Activated CD8-positive, alpha-beta memory T cell treated with anti-CD3 and anti-CD28 coated beads for 4 hours (primary cell): ENCODE measurements at places on chromosomes 12 and 14.

GRCh38 chr14:79608446-79608845 lies 602.9 kb downstream of the DIO2 start:
- DNase-seq = no peak

DNA sequence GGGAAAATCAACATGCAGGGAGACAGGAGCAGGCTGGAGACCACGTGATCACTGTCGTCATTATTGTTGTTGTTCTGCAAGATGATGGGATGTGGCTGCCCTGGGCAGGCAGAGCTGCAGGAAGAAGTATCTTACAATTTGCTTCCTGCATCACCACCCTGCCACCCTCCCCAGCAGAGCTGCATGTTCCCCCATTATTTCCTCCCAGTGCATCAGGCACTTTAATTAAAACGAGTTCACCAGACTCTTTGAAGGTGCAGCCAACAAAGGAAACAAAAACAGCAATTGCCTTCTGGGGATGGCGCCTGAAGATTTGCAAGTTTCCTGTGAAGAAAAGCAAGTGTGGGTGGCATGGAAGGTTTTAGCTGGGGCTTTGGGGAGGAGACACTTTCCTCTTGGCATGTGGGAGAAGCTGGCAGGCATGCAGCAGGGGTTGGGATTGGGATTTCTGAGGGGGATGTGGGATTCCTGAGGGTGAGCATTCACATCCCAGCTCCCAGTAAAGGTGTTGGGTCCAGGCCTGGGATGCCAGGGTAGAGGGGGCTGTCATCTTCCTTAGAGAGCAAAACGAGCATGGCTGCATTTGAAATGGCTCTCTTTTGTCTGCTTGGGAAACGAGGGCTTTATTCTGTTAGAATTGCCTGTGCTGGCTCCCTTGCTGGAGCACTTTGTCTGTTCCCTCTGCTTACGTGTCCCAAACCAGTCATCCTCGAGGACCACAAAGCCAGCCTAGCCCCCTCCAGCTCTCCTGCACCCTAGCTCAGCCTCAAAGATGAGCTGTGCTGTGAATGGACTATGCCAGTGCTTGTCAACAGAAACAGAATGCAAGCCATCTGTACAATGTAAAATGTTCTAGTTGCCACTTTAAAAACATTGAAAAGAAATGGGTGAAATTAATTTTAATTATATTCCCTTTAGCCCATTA lies 11.5 kb upstream of the C14orf132 start:
- no peak for DNase-seq

DNA sequence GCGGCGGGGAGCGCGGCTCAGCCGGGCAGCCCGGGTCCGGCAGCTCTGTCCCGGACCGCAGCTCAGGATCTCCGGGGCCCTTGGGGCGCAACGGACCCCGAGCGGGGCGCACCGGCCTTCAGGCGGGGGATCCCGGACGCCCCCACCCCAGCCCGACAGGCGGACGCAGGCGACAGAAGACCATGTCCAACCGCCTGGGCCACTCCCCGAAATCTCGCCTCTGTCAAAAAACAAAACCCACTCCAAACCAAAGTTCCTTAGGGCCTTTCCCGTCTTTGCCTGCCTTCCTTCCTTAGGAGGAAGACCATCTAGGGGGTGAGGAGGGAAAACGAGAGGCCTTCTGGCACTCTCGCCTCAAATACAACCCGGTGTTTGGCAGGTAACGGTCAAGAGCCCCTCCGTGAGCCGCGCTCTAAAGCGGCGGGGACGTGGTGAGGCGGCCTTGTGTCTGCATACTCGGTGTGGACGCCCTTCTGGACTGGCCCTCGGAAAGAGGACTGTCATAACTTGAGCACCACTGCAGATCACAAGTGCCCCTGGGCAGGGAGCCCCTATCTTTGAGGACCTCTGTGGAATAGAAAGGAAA lies 604 bp downstream of the HCFC2 start:
- DNase-seq = no peak

GRCh38 chr14:59313144-59313651 lies 124.7 kb downstream of the DAAM1 start:
- no peak for DNase-seq

- DNase-seq = no peak
Observed at GRCh38 chr12:111773801-111774551, 7.2 kb downstream of the ALDH2 start.

DNA sequence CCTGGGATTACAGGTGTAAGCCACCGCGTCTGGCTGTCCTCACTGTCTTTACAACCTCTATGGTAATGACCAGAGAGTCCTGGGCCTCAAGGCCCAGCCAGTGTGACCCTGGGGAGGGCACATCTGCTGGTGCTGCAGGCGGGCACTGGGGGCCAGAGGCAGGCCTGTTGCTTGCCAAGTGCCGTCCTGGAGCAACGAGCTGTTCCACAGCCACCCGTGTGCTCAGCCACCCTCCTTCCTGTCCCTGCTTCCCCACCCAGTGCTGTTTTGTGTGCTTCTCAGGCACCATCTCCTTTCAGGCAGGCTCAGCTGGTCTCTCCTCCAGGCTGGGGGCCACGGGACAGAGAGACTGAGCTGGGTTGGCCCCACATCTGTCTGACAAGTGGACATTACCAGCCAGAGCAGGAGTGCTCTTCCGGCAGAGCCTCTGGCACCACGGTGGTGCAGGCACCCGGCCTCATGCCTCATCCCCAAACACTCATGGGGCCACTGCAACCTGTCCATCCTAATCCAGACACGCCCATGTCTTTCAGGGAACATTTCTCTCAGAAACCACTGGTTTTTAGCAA lies 9.0 kb downstream of the SLC25A47 start:
- DNase-seq = no peak

DNA sequence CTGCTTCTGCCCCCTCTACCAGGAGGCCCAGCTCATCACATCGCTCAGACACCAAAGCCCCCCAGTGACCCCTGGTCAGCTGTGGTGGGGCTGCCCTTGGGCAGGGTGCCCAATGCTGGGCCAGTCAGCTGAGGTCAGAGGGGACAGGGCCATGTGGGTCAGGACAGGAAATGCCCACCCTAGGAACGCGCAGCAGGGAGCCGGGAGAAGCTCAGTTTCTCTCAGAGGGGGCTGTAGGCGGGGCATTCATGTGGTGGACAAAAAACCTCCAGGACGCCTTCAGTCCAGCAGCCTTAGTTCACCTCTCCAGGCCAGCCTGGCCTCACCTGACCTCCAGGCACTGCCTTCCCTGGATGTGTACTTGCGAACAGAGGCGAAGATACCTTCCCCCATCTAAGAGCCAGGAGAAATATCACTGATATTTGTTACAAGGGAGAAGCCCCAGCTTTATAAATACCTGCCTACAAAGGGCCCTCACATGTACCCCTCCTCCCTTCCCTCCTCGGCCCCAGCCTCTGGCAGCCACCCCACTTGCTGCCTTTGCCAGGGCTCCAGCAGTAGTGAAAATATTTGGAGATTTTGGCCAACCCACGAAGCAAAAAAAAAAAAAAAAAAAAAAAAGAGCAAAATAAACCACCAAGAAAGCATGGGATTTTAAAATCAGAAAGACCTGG lies 41.9 kb upstream of the PLEKHG6 start:
- no peak for DNase-seq

- no peak for DNase-seq
Observed at GRCh38 chr14:94880106-94880505, 110.2 kb upstream of the GSC start.

DNA sequence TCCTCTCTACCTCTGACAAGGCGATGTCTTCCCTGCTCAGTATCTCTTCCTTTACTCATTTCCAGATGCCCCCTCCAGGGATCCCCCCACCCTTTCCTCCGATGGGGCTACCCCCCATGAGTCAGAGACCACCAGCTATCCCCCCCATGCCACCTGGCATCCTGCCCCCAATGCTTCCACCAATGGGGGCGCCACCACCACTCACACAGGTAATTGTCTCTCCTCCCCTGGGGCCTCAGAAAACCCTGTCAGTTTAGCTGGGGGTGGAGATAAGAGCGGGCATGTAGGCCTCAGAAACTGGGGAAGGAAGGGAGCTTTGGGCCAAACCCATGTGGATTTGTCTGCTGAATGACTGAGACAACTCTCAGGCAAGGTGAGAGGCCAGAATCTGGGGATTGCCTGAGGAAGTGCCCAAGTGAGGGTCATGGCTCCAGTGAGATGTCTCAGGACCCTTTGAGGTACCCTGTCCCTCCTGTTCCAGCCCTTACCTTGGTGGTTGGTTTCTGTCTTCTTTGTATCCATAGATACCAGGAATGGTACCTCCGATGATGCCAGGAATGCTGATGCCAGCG lies 8.1 kb downstream of the PRPF40B start:
- no peak for DNase-seq

DNA sequence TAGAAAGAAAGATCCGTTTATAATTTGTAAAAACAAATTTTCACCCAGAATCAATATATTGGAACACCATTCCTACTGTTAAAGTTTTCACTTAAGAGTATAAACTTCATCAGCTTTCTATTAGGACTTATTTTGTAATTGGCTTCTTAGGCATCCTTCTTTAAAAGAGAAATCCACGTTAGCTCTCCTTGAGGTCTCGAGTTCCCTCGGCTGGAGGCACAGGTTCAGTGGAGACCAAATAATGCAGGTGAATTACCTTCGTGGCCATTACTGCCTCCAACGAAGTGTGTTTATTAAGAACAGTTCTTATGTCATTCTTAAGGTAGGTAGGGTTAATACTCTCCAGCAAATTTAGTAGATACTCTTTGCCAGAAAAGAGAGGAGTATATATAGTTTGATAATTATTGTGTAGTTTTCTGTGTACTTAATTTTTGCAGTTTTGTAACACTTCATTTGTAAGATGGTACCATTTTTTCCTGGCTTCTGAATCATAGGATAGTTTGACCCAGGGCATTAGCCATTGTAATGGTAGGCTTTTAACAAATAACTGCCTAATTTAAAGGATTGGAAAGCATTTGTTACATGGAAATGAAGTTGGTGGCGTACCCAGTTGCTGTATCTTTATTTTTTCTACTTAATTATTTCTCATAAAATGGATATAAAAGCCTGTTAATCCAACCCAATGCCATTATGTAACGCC lies 2.2 kb downstream of the CALM1 start:
- DNase-seq = no peak

DNA sequence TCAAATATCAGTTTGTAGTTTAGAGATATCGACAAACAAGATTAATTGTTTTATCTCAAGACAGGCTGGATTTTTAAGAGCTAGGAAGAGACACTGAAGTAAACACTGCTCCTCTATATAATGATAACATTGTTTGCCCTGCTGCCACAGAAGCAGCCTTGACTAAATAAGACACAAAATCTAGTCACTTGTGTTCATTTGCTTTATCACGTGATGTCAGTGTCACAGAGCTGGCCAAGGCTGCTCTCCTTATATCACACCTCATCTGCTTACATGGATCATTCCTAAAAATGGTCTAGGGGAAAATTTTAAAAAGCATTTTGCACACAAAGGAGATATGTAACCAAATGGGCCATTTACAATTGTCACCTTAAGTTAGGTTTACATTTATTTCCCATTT lies 64.1 kb downstream of the SOX5 start:
- no peak for DNase-seq

DNA sequence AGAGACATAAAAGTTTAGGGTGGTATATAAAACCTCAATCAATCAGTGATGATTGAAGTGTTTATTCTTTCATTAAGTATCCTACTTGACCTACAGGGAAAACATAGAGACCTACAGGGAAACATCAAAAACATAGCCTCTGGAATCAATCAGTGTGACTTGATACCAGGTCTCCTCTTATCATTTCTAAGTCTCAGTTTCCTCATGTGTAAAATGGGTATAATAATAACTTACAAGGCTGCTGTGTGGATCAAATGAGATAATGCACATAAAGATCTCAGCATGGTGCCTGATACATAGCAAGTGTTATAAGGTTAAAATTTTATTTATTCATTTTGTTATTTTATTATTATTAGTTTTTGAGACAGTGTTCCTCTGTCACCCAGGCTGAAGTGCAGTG lies 22.2 kb upstream of the GNPTAB start:
- no peak for DNase-seq

DNA sequence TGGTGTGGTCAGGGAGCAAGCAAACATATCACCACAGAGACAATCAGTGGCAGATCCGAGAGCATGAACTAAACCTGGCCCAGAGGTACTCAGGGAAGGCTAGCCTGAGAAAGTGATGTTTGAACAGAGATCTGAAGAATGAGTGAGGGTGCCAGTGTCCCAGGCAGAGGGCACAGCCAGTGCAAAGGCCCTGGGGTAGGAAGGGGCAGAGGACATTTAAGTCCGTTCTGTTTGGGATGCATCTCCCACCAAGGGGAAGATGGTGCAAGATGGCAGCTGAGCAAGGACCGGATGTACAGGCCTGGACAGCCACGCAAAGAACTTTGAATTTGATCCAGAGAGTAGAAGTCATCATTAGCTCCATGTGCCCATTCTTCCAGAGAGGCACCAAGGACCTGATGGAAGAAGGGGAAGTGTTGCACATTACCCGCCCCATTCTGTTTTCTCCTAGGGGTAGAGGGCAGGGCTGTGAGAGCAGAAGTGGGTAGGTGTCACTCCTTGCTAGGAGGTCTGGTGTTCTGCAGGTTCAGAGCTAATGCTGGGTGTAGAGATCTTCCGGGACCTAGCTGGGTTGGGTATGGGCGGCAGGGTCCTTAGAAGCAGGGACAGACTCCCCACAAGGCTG lies 3.9 kb downstream of the DTX1 start:
- no peak for DNase-seq

DNA sequence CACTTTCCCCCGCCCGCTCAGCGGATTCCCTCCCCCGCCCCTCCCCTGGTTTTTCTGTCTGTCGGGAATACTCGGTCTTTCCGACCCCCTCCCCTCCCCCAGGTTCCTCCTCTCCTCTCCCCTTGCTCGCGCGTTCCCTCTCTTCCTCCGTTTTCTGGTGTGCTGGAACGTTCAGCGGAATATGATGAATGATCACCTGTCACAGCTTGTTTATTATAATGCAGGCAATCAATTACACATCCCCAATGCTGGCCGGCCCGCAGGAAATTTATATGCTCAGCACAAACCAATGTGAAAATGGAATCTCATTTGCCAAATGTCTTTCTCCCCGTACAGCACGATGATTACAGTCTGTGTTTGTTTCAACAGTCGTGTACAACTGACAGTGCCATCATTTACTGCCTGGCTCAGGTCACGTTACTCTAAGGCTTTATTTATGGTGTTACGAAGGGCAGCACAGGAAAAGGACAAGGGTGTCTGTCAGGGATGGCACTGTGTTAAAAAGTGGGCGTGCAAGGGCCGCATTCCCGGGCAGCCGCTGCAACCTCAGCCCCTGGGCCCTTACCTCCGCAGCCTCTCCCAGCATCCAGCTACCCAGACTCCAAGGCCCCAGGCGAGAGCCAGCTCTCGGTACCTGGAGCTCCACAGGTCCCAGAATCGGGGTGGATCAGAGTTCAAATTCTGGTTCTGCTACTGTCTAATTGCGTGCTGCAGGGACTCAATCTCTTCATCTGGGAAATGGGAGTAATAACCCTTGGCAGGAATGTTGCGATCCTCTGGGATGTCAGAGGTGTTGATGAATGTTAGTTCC lies 24.7 kb upstream of the MAP1LC3B2 start:
- no peak for DNase-seq

GRCh38 chr14:77580964-77581505 lies 35.4 kb downstream of the SPTLC2 start:
- no peak for DNase-seq
